Stimulated activated naive CD8-positive, alpha-beta T cell treated with anti-CD3 and anti-CD28 coated beads, Interleukin-15, Interleukin-2, amounts not matched to agents 100 U/mL and 50 U/mL, for 24 hours (primary cell): ENCODE measurements at places on chromosomes 12 and 14.

DNA sequence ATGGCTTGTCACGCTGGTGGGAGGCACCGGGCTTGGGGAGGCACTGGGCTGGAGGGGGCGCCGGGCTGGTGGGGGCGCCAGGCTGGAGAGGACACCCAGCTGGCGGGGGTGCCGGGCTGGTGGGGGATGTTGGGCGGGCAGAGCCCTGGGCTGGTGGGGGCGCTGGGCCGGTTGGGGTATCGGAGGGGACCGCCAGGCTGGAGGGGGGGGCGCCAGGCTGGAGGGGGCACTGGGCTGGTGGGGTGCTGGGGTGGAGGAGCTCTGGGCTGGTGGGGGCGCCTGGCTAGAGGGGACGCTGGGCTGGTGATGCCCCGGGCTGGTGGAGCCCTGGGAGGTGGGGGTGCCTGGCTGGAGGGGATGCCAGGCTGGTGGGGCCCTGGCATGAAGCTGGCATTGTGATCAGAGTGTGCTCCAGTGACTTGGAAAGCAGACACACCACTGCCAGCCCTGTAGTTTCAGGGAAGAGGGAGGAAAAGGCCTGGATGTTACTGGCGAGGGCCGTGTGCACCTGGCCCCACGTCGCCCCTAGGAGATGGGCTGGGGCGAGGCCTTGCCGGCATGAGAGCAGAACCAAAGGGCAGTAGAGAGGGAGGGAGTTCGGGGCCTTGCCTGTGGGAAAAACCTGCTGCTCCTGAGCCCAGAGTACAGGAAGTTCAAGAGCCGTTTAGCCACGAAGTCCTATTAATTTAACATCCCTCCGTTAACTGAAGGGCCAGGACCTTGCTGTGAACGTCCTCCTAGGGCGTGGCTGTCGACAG lies 13.1 kb downstream of the TEDC1 start:
- DNase-seq: no peak

GRCh38 chr12:123886931-123887582 lies 85.6 kb downstream of the CCDC92 start:
- no peak for DNase-seq

DNA sequence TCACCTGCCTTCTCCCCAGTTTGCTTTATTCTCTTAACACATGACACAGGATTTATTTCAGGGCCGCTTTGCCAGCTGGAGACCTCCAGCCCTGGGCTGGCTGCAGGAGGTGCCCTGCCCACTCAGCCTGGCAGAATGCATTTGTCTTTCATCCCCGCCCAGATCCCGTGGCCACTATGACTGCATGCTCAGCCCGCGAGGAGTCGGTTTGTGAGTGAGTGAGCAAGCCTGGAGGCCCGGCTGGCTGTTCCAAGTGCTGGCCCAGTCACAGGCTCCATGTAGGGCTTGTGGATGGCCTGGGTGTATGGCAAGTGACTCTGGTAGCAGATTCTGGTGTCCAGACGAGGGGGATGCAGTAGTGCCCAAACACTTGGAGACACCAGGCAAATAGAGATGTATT lies 2.1 kb downstream of the TDP1 start:
- no peak for DNase-seq

DNA sequence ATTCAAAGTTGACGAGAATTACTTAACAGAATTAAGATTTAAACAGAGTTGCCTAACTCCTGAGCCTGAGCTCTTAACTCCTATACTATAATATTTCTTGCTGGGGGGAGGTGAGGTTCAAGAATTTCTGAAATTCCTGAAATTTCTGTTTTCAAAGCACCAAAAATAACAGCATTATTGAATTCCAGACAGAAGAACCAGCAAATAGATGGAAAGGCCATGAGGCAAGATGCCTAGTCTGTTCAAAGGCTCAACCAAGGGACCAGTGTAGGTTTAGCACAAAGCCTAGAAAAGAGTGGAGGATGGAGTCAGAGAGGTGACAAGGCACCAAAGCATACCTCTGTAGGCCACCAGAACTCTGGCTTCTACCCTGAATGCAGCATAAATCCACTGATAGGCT lies 76.4 kb downstream of the PPP1R12A start:
- no peak for DNase-seq

GRCh38 chr12:34601689-34602088 lies 579.4 kb downstream of the ALG10 start:
- DNase-seq: no peak

- no peak for DNase-seq
These were observed 41.5 kb upstream of the ANKS1B start for GRCh38 chr12:100026241-100026640.

GRCh38 chr12:109555431-109556315 lies 17.6 kb downstream of the MMAB start:
- DNase-seq: no peak

GRCh38 chr14:52267501-52268278 lies at the start of gene PTGDR:
TSS of gene PTGDR (plus strand) at chr14:52267698. CDS start at chr14:52267815, 117 bp downstream.
- peak; percentile 44 for DNase-seq

DNA sequence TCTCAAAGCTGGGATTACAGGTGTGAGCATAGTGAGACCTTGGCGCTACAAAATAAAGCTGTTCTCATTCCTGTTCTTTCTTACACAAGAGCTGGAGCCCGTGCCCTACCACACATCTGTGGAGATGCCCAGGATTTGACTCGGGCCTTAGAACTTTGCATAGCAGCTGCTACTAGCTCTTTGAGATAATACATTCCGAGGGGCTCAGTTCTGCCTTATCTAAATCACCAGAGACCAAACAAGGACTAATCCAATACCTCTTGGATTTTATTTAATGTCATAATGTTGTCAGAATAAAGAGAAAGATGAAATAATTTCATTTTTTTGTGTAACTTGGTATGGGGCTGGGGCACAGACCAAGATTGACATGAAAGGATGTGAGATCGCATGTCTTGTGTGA lies 7.6 kb downstream of the PNP start:
- no peak for DNase-seq
